Right atrium auricular region (tissue), 2 donors: ENCODE measurements at places on chromosomes 7 and 10. TPM values are rescaled to one million over a fixed set of nuclear protein-coding genes. Genes with fewer than 3 reads are reported as not detected.

The TAF6 gene
- 41.7 TPM for total RNA-seq

The TRPV5 gene
- not detected for total RNA-seq

The TMEM236 gene
- total RNA-seq, result 0.90 TPM

The OR2A1 gene
- 0.28 TPM for total RNA-seq

The CCDC201 gene
- total RNA-seq, result not detected

The PCDH15 gene
- total RNA-seq, result 0.19 TPM

The ACADSB gene
- 17.7 TPM for total RNA-seq

The FZD8 gene
- 6.0 TPM for total RNA-seq

The GCK gene
- total RNA-seq, result 11.1 TPM

The CNNM1 gene
- total RNA-seq, result 0.07 TPM

The ADIRF gene
- 67.8 TPM for total RNA-seq

The TRIL gene
- 4.4 TPM for total RNA-seq

DNA sequence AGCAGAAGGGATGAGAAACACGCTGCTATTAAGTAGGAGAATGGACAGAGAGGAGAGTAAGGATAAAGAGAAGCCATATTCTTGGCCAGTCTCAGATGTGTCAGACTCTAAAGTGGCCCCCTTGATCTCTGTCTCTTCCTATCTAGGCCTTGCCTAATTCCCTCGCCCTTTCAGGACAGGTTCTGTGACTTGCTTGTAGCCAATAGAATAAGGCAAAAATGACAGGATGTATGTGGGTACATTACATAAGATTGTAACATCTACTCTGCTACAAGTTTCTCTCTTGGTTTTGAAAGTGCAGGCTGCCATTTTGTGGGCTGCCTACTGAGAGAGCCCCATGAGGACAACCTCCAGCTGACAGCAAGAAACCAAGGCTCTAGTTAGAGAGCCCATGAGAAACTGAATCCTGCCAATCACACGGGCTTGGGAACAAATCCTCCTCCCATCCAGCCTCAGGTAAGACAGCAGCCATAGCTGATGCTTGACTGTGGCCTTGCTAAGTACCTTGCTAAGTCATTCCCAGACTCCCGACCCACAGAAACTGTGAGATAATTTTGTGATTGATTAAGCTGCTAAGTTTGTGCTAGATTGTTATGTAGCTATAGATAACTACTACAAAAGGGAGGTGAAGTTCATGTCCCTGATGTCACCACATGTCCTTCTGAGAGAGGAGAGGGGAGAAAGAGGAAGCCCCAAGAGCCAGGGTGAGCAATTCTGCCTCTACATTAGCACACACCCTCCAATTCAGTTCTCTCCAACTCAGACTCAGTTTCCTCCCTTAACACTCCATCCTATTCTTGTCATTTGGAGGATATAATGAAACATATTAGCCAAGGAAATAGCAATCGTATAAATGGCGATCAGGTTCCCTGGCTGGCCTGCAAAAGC, 185.5 kb downstream of the SGMS1 start:
- no peak for DNase-seq

DNA sequence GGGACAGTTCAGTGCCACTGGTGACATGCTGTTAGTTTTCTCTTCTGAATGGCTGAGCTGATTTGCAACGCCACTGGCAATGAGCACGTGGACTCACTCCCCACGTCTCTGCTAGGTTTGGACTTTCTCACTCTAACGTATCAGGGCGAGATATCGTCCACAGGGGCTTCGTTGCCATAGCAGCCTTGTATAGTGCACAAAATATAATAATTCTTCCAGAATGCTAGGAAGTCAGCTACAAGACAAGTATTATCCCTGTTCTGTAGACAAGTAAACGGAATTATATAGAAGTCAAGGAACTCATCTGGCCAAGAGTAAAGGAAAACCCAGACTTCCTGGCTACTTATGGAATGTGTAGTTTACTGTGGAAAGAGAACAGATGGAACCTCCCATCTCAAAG, 226.8 kb downstream of the ARHGAP21 start:
- DNase-seq, result no peak

GRCh38 chr10:114515298-114515914, 111.1 kb upstream of the AFAP1L2 start:
- peak; percentile 18 for DNase-seq

- DNase-seq, result no peak
Observed at GRCh38 chr10:69994262-69994661, 58.4 kb upstream of the MACROH2A2 start.

GRCh38 chr10:79130846-79131245, 62.1 kb downstream of the ZMIZ1 start:
- DNase-seq, result no peak

DNA sequence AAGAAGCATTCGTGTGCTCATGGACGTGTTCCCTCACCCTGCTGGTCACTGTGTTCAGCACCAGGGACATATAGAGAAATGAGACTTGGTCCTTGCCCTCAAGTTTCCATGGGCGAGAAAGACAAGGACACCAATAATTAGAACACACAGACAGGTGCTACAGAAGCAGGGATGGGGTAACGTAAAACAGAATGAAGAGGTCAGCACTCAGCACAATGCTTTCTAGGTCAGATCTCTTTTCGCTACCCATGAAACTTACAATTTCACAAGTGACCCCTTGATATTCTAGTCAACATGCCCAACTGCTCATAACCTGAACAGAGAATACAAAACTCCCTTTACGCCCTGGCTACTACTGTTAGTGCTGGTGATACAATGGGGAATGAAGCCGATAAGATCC, 6.0 kb upstream of the ANK3 start:
- no peak for DNase-seq

GRCh38 chr7:33701189-33701740, 204.1 kb upstream of the BMPER start:
- DNase-seq, result no peak

DNA sequence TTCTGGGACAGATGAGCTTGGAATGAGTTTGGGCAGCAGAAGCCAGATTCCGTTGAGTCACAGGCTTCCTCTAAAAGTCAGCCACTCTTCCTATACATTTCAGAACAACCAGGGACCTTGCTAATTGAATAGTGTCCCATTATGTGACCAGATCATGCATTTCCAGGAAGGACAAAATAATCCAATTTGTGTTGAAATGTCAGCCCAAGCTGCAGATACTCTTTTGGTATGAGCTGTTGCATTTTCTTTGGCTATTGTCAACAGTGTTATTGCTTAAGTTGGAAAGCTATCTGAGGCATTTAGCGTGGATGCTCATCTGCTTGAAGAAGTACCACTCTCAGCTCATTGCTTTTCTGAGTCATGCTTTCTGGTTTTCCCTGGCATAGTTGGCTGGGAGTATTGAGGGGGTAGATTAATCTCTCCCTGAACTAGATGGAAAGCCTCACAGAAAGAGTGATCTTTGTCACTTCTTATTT, 223.7 kb upstream of the HABP2 start:
- DNase-seq, result no peak

DNA sequence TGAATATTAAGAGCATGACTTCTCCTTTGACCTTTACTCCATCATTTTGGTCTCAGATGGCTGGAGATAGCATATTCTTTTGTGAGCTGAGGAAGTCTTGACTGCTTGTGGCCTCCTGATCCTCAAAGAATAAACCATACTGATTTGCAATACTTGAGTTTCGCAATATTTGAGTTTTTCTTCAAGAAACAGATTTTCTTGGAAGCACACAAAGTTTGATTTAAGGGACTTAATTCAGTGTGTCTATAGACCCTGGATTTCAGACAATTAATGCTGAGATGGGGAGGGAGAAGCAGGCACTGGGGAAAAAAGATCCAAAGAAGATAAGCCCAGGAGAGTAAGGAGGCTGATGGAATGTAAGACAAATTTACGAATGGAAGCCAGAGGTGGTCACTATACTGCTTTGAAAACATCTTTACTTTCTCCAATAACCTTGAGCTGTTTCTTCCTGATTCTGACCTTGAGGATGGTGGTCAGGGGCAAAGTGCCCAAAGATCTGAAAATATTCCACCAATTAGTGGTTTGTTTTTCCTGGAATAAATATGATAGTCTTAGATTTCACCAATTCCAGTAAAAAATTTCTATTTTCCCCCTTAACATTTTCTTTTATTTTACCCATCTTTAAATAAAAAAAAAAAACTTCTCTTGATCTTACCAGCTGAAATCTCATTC, 7.5 kb downstream of the EPDR1 start:
- DNase-seq, result no peak

- no peak for DNase-seq
Observed at GRCh38 chr7:147990942-147991341, 599.6 kb upstream of the C7orf33 start.

- DNase-seq, result no peak
Observed at GRCh38 chr7:152074673-152075072, 49.2 kb downstream of the GALNT11 start.

DNA sequence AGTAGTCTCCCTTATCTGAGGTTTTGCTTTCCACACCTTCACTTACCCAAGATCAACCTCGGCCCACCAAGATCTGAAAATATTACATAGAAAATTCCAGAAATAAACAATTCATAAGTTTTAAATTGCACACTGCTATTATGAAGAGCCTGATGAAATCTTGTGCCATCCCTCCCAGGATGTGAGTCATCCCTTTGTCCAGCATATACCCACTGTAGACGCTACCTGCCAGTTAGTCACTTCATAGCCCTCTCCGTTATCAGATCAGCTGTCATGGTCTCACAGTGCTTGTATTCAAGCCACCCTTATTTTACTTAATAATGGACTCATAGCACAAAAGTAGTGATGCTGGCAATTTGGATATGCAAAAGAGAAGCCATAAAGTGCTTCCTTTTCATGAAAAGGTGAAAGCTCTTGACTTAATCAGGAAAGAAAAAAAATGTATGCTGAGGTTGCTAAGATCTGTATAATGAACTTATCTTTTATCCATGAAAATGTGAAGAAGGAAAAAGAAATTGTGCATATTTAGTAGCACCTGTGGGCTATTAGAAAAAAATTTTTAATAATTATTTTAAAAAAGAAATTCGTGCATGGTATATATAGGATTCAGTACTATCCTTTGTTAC, 9.8 kb upstream of the MRPS16 start:
- no peak for DNase-seq

DNA sequence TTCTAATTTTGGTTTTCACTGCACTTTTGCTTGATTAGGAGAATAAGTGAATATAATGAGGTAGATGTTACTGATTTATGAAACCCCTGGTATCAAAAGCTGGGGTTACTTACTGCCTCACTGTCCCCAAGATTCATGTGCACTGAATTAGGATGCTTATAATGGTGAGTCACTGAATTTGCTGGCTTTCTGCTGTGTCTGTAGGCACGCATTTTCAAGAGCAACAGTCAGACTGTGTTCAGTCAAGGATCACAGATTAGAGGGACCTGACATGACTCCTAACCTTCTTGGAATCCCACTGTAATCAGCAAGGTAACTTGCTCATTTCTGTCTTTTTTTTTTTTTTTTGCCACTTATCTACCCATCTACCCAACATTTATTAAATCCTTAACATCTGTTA, 59.7 kb downstream of the GPR85 start:
- DNase-seq, result no peak

DNA sequence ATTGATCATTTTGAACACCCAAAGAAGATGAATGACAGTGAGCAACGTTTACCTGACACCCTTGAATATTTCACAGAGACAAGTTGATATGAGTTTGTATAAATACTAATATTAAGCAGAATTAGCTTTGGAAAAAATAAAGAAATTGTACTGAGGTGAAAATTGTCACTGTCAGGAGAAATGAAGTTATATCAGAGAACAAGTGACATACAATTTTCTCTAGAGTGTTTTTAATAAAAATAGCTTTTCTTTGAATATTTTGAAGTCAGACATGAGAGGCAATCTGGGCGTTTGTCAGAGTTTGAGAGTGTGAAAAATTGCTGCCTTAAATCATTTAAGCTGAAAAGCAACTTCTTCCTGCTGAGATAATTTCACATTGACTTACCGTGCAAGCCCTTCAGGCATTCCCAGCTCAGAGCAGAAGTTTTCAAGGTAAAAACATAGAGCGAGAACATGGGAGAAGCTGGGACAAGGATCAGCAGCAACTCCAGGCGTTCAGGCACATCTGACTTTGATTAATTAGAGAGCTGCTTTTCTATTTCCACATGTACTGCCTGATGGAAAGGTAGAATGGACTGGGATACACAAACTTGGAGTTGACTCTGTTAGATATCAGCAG, 535.9 kb downstream of the TFEC start:
- no peak for DNase-seq

DNA sequence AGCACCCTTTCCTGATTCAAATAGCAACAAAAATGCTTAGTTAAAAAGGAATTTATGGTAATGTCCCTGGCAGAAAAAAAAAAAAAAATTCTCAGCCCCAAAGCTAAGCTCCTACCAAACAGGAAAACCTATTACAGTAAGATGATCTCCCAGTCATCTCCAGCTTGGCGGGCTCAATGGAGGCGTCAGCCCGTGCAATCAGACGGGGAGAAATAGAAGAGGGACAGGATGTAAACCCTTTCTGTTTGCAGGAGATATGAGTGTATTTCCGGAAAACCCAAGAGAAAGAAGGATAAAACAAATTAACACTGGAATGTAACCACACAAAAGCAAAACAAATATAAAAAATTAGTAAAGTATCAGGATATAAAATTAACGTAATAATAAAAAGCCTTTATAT, 242.8 kb downstream of the TCERG1L start:
- no peak for DNase-seq

- DNase-seq, result no peak
Observed at GRCh38 chr7:31046723-31047122, 5.4 kb upstream of the ADCYAP1R1 start.

DNA sequence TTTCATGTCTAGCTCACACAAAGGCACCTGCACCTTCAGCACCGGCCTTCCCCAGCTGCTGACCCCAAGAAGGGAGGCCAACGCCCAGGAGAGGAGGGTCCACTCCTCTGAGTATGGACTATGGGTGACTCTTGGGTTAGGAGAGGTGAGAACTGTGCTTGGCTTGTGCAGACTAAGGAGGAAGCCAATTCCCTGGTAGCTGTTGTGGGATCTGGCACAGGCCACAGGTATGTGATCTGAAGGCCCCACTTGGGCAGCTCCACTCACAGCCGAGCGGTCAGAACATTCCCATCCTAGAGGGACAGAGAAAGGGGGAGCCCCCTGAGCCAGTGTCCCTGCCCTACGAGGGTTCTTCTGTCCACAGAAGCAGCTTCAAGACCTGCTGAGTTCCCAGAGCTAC, 52.8 kb upstream of the FIGNL1 start:
- no peak for DNase-seq

DNA sequence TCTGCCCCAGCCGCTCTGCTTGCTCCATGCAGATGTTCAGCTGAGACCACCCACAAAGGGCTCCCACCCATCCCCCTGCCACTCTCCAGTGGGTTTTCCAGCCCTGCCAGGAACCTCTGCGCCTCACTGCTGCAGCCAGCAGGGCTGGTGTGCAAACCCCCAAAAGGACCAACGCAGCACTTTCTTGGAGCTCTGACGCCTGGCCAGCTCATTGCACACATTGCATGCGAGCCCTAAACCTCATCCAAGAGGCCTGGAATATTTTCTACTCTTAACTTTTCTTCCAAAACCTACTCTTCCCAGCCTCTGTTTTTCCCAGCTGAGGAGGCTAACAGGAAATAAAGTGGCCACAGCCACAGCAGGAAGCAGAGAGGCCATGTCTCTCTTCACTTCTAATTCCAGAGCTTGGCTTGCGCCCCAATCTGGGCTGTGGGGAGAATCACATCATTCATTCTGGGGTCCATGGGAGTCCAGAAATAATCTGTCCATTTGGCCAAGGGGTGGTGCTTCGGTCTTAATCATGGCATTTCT, 4.6 kb upstream of the FAM170B start:
- no peak for DNase-seq

GRCh38 chr7:139370301-139370942, 10.7 kb downstream of the LUC7L2 start:
- no peak for DNase-seq
